CD14-positive monocyte (primary cell): ENCODE measurements at places on chromosomes 3 and 15.

GRCh38 chr3:123751433-123751832 is 132.7 kb downstream of the MYLK start:
- DNase-seq, result no peak

DNA sequence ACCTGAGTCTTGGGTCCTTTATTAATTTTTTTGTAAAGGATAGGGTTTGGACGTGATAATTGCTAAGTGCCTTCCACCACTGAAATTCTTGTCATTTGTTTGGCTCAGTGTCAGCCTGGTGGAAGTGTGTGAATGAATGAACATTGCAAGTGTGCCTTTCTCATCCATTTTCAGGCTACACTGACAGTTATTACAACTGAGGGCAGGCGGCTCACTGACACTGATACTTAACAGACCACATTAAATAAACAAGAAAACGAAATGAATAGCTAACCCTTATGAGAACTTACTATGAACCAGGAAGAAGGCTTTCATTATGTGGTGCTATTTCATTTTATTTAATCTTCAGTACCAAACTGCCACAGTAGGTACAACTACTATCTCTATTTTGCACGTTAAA is 188.8 kb upstream of the CRBN start:
- DNase-seq, result no peak

DNA sequence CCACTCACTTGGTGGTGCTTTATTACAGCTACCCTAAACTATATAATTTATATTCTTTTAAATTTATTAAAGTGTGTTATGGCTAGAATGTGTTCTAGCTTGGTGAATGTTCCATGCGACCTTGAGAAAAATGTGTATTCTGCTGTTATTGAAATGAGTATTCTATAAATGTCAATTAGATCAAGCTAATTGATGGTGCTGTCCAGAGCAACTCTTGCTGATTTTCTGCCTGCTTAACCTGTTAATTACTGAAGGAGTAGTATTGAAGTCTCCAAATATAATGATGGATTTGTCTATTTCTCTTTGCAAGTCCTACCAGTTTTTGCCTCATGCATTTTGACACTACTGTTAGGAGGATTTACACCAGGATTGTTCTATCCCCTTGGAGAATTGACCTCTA is 3.2 kb upstream of the TEX9 start:
- DNase-seq, result no peak

DNA sequence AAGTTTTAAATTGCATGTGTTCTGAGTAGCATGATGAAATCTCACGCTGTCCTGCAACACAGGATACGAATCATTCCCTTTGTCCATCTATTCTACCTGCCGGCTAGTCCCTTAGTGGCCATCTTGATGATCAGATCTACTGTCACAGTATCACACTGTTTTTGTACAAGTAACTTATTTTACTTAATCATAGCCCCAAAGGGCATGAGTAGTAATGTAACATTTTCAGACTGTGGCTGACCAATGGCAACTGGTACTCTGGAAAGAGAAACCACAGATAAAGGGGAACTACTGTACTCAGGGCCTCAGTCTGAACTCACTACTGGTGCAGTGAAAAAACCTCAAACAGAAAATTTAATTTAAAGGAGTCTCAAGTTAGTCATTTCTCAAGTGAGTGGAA is 127.3 kb upstream of the MRPL3 start:
- peak; percentile 13 for DNase-seq

GRCh38 chr15:88454236-88454635 is 13.0 kb downstream of the MRPL46 start:
- no peak for DNase-seq

- DNase-seq, result peak; percentile 30
Measured at GRCh38 chr15:52730173-52730572, 51.0 kb upstream of the ATOSA start.

- DNase-seq, result no peak
Measured at GRCh38 chr3:28840976-28841376, 439.9 kb upstream of the RBMS3 start.

GRCh38 chr3:197368330-197368729 is 69.9 kb upstream of the DLG1 start:
- DNase-seq, result no peak

DNA sequence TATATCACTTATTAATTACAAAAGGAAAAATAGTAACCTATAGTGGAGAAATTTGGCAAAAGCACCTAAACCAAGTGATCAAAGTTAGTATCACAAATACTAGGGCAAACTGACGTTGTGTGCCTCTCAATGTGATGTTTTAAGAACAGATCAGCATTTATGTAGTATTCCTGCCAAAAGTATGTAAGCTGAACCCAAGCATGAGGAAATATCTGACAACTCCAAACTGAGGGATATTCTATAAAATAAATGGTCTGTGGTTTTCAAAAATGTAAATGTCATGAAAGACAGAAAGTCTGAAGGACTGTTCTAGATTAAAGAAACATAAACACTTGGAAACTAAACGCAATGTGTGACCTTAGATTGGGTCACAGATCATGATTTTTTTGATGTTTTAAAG is 34.3 kb upstream of the PIK3CA start:
- DNase-seq, result no peak

DNA sequence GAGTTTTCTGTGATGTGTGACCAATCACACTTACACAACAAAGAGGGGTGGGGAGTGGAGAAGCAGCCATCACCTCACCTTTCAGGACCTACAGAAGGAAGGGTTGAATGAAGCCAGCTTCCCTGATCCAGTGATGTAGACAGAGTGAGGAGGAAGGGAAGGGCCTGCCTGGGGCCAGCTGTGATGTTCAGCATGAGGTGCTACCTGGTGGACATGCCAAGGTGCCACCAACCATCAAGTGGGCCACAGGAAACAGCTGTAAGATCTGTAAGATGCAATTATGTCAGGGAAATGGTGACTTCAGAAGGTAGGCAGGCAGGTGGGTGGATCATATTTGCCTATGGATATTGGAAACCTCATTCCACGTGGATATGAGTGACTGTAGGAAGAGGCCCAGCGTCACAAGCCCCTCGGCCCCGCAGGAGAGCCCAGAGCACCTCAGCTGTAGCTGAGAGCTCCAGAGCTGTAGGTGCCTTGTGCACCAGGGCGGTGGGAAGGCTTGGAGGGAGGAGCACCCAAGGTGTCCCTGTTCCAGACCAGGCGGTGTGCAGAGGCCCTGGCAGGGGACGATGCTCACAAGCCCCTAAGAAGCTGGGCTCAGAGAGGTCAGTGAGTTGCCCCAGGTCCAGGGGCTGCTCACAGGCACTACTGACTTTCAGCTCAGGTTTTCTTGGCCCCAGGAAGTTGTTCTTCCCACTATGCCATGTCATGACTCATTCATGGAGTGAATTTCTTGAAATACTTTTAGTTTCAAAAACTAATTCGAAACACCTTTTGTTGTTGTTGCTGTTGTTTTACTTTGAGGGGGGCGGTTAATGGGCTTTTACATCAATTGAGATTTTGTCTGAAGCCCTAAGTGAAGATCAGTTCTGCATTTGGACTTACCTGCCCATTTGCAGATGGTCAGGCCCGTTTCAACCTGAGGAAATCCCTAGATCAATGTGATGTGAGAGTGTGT is 94.2 kb upstream of the ALDH1A3 start:
- DNase-seq, result no peak
